Muscle of leg (tissue), 16 donors: ENCODE measurements at places on chromosomes 5 and 9. TPM values are rescaled to one million over a fixed set of nuclear protein-coding genes. Genes with fewer than 3 reads are reported as not detected.

GRCh38 chr9:127955294-127956015 is 17.8 kb upstream of the DPM2 start:
- peaks cover 24% of the 10 kb centered on the region for H3K4me1 ChIP-seq
- no peaks in the 10 kb centered on the region for H3K36me3 ChIP-seq
- DNase-seq = peak; percentile 73

The C5orf58 gene
- total RNA-seq = not detected

The CCDC183 gene
- total RNA-seq = 0.84 TPM

GRCh38 chr9:8850914-8851313 is 1051.3 kb upstream of the DMAC1 start:
- H3K4me1 ChIP-seq = peaks cover 4% of the 10 kb centered on the region
- no peaks in the 10 kb centered on the region for H3K36me3 ChIP-seq
- no peak overlapping the region for H3K4me3 ChIP-seq

- H3K4me1 ChIP-seq = no peaks in the 10 kb centered on the region
- DNase-seq = peak; percentile 89
- no peaks in the 10 kb centered on the region for H3K36me3 ChIP-seq
- H3K4me3 ChIP-seq = peak overlapping the region; percentile 31
- H3K27me3 ChIP-seq = no peaks in the 10 kb centered on the region
These were observed 245.4 kb downstream of the MPDZ start for GRCh38 chr9:13033959-13034693.
